ENCODE measurements at places on chromosomes 6 and 20. TPM values are rescaled to one million over a fixed set of nuclear protein-coding genes. Genes with fewer than 3 reads are reported as not detected.

- no peak for DNase-seq
Measured at GRCh38 chr6:48706310-48706709, 595.3 kb upstream of the PTCHD4 start.

Gene NRN1
- total RNA-seq: 15.9 TPM

GRCh38 chr6:122733259-122733658, 46.3 kb upstream of the FABP7 start:
- DNase-seq: no peak

Gene SLC4A11
- total RNA-seq: 0.38 TPM

Gene SLC25A27
- total RNA-seq: 14.9 TPM

Gene DEFB132
- total RNA-seq: not detected

Gene MAP3K7
- total RNA-seq: 21.8 TPM

Gene SMOC2
- total RNA-seq: 77.6 TPM

- no peak for DNase-seq
Measured at GRCh38 chr6:148556410-148556809, 190.4 kb upstream of the UST start.

DNA sequence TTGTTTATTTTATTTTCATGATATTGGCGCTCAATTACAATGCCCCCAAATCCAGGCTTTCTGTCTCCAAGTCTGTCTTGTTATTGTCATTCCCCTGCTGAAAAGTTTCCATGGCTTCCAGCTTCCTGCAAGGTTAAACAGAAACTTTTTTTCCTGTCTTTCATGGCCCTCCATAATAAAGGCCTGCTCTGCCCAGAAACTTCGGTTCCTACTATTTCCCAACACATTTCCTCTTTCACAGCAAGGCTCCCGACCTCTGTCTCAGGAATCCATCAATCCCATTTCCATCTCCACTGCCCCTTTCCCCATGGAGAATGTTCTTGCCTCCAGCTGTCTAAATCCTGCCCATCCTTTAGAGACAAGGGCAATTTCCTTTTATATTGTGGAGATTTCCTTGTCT, 365.2 kb upstream of the JARID2 start:
- no peak for DNase-seq

DNA sequence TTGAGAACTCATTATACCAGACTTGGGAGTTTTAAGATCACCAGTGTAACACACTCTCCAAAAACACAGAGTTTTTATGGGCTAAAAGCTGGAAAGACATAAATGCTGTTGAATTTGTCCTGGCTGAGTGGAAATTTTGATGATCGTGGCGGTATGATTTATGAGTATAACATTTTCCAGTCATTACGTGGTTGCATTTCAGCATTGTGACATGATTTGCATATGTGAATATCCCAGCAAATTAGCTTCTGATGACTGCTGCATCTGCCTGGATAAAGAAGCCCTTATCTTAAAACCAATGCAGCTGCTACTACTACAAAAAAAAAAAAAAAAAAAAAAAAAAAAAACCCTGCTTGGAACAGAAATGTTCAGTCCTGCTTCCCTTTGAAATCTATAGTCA, 850.9 kb downstream of the TFAP2A start:
- no peak for DNase-seq

Gene TP53TG5
- 2.0 TPM for total RNA-seq

Gene POM121L2
- not detected for total RNA-seq

Gene CRIP3
- 1.4 TPM for total RNA-seq

GRCh38 chr6:38057994-38058393, 238.5 kb downstream of the ZFAND3 start:
- DNase-seq: no peak

Gene SLC22A2
- 0.43 TPM for total RNA-seq

DNA sequence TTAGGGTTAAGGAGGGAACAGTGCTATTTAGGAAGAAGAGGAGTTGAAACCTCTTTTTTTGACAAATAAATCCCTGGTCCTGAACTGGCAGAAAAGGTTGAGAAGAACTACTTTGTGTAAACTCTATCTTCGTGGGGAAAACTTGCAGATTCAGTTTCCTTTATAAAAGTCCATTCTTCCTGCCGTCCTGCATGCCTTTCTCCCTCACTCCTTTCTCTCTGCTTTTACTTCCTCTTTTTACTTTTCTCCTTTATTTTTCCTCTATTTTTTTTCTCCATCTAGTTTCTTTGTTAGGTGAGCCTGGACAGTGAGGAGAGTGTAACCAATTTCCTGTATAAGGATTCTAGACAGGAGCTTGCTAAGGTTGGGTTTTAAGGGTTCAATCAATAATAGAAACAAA, 52.7 kb downstream of the TPBG start:
- DNase-seq: no peak

- no peak for DNase-seq
Measured at GRCh38 chr6:13641315-13641714, 26.2 kb downstream of the NOL7 start.

DNA sequence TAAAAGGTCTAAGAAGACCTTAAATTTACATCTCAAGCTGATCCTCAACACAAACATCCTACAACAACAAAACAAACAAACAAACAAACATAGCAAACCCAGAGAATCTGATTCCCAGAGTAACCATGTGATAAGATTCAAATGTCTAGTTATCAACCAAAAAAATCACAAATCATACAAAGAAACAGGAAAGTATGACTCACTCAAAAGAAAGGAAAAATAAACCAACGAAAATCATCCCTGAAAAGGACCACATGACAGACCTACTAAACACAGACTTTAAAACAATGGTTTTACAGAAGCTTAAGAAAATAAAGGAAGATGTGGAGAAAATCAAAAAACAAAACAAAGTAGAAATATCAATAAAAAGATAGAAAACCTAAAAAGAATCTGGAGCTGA, 18.1 kb downstream of the VNN1 start:
- no peak for DNase-seq

Gene TRIM40
- total RNA-seq: not detected

DNA sequence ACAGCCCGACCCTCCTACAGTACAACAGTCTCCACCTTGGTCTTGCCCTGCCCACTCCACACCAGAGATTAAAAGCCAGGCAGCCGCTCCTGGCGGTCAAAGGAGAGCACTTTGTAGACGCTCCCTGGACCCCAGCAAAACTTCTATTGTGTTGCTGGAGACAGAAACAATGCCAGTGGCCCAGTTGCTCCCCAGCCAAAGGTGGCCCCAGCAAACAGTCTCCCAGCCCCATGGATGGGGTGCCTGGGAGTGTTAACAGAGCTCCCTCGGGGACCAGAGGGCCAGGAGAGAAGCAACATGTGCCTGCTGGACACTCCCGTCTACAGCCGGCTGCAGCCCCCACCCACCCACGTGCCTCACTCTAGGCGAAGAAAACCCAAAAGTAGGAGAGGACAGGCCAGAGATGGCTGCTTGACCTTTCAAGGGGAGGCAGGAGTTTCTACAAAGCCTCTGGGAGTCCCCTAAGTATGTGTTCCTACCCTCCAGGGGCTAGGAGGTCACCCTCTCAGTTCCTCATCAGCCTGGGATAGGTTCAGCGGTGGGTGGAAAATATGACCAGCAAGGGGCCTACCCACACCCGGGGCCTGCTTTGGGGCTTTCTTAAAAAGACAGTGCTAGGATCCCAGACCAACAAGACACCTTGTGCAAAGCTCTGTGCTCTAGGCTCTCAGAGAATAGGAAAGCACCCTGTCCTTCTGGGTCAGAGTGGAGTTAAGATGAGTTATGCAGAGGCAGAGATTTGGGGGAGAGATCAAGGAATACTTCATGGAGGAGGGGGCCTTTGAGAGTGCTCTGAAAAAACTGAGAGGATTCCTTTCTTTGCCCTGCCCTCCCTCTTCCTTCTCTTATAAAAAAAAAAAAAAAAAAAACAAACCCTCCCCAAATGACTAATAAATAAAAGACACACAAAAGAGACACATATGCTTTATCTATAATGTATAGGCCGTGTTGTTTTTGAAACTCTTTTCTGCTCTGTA, 19.0 kb upstream of the PREX1 start:
- DNase-seq: no peak

Gene SYNDIG1
- 22.5 TPM for total RNA-seq

DNA sequence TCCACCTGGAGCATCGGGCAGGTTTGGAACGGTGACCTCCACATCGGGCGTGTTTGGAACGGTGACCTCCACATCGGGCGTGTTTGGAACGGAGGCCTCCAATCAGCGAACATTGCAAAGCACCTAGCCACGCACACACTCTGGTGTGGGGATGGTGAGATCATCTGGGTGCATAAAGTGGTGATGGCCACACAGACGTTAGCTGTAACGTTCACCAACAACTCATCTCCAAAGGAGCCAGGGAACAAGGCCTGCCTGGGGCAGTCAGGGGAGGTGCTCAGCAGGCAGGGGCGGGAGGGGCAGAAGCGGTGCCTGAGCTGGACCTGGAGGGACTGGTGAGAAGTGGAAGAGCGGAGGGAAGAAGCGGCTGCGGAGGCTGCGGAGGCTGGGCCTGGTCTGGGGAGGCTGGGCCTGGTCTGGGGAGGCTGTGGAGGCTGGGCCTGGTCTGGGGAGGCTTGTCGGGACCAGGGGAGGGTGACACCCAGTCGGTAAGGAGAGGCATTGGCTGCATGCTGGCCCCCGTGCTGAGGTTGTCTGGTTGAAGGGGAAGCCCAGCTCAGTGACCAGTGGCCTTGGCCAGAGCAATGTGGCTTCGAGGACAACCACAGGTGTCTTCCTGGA, 89.9 kb downstream of the PSMB1 start:
- DNase-seq: no peak

- DNase-seq: no peak
Measured at GRCh38 chr20:59324521-59325141, 24.2 kb downstream of the EDN3 start.

Gene CLPSL1
- not detected for total RNA-seq

GRCh38 chr6:126447367-126447766, 107.5 kb downstream of the CENPW start:
- no peak for DNase-seq

- DNase-seq: no peak
Measured at GRCh38 chr6:113102761-113103160, 754.4 kb upstream of the MARCKS start.

GRCh38 chr6:39840781-39841180, 48.6 kb downstream of the DAAM2 start:
- DNase-seq: no peak

Gene ZBTB22
- total RNA-seq: 15.7 TPM

DNA sequence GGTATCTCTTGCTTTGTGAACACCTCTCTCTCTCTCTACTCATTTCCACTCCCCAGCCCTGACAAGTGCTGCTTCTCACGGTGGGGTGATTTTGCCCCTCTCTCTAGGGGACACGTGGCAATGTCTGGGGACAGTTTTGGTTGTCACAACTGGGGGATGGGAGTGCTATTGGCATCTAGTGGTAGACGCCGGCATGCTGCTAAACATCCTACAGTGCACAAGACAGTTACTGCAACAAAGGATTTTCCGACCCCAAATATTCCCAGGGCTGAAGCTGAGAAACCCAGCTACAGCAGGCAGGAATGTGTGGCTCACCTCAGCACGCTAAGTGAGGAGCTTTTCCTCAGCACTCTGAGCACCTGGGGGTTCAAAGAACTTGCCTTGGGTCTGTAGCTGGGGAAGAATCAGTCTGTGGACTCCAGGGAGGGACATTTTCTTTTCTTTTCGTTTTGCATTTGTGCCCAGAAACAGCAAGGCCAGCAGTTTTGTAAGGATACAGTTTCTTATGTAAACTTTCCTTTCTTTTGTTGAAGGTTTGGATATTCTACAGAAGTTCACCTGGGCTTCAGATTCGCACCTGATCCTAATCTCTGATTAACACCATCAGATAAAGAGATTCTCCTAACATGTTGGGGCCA, 246.9 kb upstream of the ZFP64 start:
- DNase-seq: no peak

- DNase-seq: no peak
Measured at GRCh38 chr6:127520066-127520465, 931 bp upstream of the MTCL3 start.

- no peak for DNase-seq
Measured at GRCh38 chr6:79687759-79688158, 56.6 kb downstream of the SH3BGRL2 start.

Data from posterior vena cava (tissue), 2 donors.